ENCODE measurements at places on chromosomes 1 and 21.

- DNase-seq, result no peak
Observed at GRCh38 chr1:37282764-37283163, 191.6 kb upstream of the ZC3H12A start.

GRCh38 chr1:225908773-225909172 lies 15.3 kb downstream of the PYCR2 start:
- DNase-seq, result peak; percentile 88

DNA sequence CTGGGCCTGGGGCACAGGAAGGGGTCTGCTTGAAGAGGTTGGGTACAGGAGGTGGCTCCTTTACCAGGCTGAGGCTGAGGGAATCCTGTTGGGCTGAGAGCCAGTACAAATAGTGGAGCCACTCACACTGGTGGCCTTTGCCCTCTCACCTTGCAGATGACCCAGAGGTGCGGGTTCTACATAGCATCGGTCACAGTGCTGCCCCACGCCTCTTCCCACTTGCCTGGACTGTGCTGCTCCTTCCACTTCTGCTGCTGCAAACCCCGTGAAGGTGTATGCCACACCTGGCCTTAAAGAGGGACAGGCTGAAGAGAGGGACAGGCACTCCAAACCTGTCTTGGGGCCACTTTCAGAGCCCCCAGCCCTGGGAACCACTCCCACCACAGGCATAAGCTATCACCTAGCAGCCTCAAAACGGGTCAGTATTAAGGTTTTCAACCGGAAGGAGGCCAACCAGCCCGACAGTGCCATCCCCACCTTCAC lies 1.8 kb upstream of the SLC50A1 start:
- DNase-seq, result no peak

DNA sequence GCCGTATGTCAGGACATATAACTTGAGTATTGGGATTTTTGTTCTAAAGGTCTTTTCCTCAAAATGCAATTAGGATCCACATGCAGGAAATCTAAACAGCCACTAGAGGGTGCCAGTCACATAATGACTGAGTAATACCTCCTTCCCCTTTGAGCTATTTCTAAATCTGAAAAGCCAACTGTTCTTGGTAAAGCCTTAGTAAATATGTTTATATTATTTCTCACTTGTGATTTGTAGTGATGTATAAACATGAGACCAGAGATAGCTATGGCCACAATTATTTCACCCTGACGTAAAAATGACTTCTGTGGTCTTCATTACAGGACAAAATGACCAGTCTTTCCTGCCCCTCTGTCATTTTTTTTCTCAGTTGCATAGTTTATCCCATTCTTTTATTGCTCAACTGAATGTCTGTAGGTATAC lies 41.0 kb upstream of the DR1 start:
- DNase-seq, result peak; percentile 45

GRCh38 chr1:230170622-230171021 lies 103.6 kb downstream of the GALNT2 start:
- no peak for DNase-seq

DNA sequence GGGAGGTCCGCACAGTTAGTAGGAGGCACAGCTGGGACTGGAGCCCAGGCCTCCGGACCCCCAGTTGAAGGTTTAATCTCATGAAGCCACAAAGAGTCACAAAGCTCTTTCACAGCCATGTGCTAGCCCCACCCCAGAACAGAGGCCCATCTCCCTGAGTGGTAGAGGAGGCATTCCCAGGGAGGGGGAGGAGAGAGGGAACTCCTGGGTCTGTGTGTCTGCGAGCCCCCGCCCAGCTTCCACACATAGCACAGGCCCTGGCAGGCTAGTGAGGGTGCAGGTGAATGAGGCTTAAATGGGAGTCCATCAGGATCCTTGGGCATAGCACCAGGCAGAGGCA lies 197.8 kb downstream of the MATN1 start:
- DNase-seq, result no peak

GRCh38 chr1:236287757-236288619 lies 6.2 kb upstream of the ERO1B start:
- DNase-seq, result peak; percentile 86

GRCh38 chr1:179809506-179810366 lies 66.6 kb downstream of the FAM163A start:
- DNase-seq, result peak; percentile 26

GRCh38 chr1:156748670-156749418 lies 2.6 kb downstream of the HDGF start:
- DNase-seq, result no peak

GRCh38 chr1:29777522-29777921 lies 541.2 kb downstream of the PTPRU start:
- DNase-seq, result no peak

DNA sequence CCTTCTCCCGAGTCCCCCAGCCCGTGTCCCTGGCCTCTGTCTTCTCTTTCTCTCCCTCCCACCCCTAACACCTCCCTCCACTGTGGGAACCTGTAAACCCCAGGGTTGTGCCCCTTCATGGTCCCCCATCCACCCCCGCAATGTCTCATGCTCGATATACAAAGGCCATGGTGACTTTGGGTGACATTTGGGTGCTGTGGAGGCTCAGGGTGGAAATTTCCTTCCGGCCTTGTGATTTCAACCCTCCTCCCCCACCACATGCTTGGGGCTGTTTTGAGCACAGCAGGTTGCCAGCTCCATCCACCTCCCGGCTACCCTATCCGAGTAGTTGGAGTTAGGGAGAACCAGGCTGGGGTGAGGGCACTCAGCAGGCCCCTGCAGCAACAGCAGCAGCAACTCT lies 25.7 kb upstream of the VPS13D start:
- DNase-seq, result no peak

- no peak for DNase-seq
Observed at GRCh38 chr1:93963585-93963984, 54.4 kb upstream of the GCLM start.

DNA sequence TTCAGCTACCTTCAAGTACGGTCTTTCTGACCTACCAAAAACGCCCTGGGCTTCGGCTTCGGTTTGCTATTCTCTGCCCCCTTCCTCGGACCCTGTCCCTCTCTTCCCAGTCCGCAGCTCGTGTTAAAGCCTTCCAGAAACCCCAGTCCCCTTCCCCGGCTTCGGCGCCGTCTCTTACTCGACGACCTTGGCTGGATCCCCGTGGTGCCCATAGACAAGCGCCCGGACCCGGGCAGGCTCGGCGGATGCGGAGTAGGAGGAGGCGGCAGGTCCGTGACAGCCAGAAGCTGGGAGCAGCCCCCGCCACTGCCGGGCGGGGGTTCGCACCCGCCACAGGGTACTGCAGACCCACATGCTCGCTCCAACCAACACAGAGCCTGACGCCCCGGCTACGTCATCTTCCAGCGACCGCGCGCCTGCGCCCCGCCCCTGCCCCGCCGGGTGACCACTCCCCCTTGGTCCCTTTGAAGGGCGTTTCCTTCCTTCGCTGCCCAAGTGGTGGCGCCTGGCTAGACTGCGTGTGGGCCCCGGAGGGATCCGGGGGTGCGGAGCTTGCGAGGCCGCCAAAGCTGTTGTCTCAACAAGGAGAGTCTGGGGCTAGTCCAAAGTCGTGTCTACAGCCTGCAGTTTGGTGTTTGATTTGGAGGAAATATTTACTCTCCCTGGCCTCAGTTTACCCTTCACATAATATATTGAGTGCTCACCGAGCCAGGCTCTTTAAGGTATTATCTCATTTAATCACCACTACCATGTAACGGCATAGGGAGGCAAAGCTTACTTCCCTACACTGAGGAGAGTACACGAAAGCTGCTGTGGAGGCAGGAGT lies at the start of gene MECR:
Gene MECR (minus strand): TSS at position 382 of the 826 bp plus-strand sequence. CDS start 28 bp downstream, at position 354.
- DNase-seq, result peak; percentile 64

GRCh38 chr1:211825980-211826379 lies 4.6 kb downstream of the LPGAT1 start:
- DNase-seq, result no peak

DNA sequence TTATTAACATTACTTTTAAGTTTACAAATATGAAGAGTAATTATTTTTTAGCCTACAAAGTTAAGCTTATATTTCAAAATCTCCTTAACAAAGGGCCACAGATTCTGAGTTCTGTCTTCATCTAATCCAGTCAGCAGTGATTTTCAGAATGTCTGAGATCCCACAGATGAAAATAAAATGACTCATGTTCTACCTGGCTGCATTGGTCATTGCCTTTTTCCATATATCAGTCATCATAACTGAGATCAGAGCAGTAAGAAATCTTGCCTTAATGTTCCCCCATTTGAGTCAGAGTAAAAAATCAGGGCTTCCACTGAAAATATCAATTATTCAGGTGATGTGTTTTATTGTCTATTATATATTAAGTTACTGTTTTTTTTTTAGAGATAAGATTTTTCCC lies 416.1 kb downstream of the MRPL39 start:
- DNase-seq, result no peak

DNA sequence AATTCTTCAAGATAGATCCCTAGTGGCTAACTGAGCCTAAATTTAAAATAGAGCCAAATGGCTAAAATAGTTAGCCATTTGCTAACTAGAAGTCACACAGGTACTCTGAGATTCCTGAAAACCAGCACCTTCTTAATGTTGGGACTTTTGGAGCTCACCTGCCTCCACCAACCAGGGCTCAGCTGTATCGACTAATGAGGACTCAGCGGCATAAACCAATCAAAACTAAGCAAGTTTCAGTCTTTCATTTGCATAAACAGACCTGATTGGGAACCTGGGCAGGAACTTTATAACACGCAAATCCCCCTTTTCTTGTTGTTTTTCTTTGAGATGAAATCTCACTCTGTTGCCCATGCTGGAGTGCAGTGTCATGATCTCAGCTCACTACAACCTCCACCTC lies 28.5 kb downstream of the TNFRSF9 start:
- DNase-seq, result no peak

Data from NCI-H2029 (cell line).